Mucosa of gallbladder (tissue), 1 donor: ENCODE measurements at places on chromosomes 16 and 17. TPM values are rescaled to one million over a fixed set of nuclear protein-coding genes. Genes with fewer than 3 reads are reported as not detected.

DNA sequence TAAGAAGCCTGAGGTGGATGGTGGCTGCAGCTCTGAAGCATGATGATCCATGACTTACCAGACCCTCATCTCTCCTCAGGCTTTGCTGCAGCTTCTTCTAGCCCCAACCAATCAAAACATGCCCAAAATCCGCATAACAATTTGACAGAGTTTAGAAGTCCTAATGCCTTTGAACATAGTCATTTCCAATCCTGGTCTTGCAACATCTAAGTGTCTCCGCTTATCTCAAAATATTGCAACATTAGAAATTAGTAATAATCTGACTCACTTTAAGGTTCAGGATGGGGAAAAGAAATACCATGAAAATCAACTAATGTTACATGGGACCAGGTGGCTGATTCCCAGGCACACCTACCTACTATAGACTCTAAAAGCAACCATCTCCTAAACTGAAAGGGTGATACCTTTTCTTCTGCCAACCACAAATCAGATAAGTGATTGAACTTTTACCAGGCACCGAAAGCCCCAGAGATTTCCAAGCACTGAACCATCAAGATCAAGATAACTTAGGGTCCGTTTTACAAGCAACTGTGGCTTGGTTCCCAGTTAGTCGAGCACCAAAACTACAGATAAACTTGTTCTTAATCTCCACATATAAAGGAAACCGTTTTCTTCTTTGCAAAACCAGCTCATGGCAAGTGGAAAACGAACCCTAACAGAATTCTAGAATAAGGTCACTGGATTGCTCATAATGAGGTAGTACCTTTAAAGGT lies 14.0 kb downstream of the ERN1 start:
- DNase-seq, result no peak

GRCh38 chr16:1923299-1924034 lies 5.3 kb upstream of the HS3ST6 start:
- DNase-seq, result no peak

DNA sequence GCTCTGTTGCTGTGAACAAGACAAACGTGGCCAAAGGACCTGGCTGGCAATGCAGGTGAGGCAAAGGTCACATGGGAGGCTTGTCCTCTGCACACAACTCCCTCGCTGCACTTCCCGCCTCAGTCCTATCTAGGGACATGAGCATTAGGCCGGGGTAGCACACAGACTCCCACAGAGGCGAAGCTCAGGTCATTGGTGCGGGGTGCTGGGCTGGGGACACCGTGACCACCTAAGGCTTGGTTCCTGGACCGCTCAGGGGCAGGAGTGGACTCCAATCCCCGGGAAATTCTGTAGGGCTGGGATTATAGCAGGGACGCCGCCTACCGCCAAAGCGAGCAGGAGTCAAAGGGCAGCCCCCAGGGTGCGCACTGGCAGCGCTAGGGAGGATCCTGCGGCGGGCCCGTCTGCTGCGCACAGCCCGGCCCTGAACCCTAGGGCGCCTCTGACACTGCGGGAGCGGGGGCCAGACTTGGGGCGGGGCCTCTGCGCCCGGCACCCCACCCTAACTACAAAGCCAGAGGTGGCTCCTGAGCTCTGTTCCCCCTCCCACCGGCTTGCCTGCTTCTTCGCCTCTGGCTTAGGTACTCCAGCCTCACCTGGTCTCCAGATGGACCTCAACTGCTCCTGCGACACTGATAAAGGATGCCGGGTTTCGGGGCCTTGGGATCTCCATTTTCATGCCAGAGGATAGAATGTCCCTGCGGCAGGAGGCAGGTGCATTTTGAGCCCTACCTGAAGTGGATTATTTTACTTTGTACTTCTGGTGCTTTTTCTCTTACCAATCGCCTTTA lies 3.9 kb upstream of the MT1B start:
- no peak for DNase-seq

TP53TG3F gene
- total RNA-seq, result not detected

SPNS3 gene
- total RNA-seq, result 1.8 TPM

CLEC3A gene
- total RNA-seq, result 3.5 TPM
